ENCODE measurements at places on chromosomes 3 and 15.

DNA sequence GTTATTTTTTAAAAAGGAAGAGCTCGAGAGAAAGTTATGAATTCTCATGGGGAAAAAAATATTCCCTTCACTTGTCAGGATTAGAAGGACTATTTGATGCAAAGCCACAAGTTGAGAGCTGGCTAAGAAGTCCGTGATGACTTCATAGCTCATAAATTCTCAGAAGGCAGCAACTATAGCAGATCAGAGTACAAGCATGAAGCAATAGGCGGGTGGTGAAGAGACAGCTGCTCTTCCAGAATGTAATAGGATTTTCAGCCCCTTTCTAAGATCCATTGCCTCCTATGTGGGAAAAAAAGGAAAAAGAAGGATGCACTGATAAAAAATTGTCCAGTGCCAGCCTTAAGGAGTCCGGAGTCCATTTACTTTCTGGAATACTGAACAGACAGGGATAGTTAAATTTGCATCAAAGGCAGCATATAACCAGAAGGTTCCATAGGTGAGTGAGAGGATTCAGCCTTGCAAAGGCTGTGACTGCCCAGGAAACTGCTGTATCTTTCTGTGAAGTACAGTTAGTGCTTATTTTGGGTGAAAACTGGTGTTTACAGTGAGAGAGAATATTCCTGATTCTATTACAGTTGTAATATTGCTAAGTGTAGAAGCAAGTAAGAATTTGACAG lies 929.5 kb upstream of the ALCAM start:
- no peak for DNase-seq

DNA sequence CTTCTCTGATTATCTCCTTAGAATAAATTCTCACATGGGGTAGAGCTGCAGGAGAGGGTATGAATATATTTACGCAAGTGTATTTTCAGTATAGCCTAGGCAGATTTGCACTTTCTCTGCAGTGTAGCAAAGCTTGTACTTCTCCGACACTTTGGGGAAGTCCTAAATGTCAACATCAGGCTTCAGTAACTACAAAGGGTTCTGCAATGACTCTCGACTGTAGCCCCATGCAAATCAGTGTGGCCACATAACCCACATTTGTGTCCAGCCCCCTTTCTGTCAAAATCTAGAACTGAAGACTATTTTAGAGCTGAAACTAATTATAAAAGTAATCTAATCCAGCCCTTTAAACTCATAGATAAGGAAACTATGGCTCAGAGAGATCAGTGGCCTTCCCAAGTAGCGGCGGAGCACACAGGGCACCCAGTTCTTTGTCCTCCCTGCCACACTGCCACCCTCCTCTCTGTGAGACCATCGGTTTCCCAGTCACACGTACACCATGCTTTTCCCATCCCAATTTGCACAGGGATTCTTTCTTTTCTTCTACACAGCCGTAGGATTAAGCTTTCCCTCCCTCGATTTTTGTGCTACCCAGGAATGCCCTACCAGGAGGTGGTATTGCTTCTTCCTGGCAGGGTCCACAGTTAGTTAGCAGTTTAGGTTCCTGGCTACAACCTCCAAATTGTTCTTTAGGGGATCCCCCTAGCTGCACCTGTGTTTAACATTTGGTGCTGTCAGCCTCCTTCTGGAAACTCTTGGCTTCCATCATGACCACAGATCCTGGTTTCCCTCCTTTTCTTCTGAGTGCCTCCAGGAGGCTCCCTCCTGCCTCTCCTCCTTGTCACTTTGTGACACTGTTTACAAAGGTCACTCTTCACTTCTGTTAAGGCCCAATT lies 22.9 kb downstream of the MRAS start:
- no peak for DNase-seq

DNA sequence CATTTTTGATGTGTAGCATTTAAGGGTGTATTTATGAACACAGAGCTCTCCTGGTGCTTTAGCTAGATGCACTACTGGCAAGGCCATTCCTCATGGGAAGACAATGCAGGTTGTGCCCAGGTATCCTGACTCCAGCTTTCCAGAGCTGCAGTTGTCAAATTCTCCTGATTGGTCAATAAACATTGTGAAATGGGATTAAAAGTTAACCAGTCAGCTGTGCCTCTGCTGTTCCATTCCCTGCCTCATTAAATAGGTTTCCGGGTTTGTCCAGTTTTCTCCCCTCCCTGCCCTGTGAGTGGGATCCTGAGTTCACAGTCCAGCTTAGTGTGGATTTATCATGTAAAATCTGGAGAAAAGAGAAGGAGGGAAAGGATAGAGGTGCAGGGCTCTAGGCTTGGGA lies 207.3 kb downstream of the SQOR start:
- DNase-seq: no peak

GRCh38 chr3:194672876-194673275 lies 885 bp upstream of the LSG1 start:
- peak; percentile 27 for DNase-seq

DNA sequence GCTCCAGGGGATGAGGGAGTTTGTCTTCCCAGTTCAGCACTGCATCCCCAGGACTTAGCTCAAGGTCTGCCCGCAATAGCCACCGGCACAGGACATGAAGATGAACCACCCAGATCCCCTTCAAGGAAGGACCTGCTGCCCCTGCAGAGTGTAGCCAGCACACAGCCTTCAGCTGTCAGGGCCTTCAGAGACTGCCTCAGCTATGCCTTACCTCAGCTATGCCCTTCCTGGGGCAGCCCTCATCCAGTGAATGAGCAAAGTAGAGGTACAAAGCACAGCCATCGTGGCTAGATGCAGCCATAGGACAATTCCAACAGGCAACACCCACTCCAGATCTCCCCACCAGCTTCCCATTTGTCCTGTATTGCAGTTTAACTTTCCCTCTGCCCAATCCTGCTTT lies 291.2 kb upstream of the STT3B start:
- DNase-seq: no peak

DNA sequence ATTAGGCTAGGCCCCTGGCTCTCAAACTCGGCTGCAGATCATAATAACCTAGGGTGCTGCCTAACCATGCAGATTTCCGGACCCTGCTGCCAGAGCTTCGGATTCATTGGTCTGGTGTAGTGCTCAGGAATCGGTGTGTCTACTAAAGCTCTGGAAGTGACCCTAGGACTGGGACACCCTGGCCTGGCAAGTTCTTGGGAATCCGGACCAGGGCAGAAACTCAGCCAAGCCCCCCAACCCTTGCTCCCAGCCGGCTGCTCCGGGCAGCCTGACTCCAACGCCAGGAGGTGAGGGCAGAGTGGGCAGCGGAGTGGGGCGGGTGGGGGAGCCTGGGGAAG lies 23.0 kb downstream of the IGDCC3 start:
- no peak for DNase-seq

DNA sequence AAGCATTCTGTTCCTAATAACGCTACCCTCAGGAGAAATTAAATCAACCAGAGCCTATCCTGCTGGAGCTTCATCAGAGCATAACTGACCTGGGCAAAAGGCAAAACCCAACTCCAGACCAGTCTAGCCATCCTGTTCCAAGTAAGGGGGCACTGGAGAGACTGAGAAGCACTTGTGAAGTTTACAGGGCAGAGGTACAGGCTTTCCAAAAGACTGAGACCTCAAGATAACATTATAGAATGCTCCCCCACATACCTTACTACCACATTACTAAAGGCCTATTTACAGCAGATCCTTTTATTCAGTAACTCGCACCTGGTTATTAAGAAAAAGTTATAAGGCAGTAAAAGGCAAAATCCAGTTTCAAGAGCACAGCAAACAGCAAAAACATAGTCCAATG lies 35.5 kb downstream of the RFX7 start:
- DNase-seq: no peak

DNA sequence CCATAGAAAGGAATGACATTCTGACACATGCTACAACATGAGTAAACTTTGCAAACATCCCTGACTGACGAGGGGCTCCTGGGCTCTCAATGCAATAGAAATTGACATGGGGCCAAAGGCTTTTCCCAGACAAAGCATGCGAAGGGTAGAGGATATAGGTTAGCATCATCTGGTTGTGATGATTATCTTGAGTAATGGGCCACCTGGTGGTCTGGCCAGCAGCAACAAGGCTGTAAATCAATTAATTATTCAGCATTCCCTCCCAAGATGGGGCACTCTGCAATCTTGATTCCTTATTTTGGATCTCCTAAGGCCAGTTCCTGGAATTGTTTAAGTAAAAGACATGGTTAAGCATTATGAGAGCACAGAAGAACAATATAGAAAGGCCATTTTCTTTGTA lies 99.2 kb downstream of the AGBL1 start:
- no peak for DNase-seq
